OCI-LY7 (cell line): ENCODE measurements at places on chromosomes 4 and X.

DNA sequence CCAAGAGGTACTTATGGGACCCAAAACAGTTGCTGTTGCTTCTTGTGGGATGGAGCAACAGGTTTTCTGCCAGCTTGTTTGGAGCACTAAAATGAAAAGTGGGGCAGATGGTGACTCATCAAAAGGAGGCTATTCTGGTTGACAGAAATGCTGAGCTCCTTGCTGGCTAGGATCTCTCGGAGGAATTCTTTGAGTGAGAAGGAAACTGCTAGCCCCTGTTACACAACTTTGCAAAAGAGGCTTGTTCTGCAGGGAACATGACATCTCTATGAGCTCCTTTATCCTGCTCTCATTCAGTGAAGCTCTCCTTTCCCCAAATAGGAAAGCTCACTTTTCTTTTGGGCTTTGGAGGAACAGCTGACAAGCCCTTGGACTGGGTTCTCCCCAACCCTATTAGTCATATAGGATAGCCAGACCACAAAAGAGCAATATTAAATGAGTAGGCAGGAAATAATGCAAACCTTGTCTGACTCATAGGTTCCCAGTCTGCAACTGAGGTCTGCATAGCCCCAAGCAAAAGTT is 108.3 kb downstream of the CDS1 start:
- DNase-seq: no peak

GRCh38 chr4:80142394-80143306 is 54.7 kb upstream of the PRDM8 start:
- DNase-seq: no peak

GRCh38 chr4:112881842-112882241 is 167.6 kb upstream of the ANK2 start:
- no peak for DNase-seq

GRCh38 chr4:119284876-119285780 is 36.8 kb downstream of the FABP2 start:
- DNase-seq: no peak

DNA sequence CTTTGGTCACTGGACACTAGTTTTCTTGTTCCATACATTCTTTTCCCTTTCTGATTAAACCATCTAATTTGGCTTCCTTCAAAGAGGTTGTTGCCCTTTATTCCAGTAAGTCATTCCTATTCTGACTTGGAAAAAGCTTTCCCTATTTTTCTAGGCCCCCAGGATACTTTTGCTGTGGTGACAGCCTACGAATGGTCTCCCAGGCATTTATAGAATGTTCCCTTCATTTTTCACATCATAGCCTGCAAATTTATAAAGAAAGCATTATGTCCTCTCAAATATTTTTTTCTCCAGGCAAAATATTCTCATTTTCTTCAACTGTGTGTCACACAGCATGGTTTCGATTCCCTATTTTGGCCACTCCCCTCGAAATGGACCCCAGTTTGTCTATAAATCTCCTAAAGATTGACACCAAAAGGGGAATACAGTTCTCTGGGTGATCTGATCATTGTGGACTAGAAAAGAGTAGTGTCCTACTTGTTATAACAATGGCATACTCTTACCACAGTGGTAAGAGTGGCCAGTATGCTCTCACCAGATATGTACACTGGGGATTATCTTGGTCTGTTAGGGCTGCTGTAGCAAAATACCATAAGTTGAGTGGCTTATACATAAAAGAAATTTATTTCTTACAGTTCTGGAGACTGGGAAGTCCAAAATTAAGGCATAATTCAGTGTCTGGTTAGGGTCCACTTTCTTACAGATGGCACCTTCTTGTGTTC is 41.5 kb upstream of the BMP2K start:
- peak; percentile 61 for DNase-seq
